ENCODE measurements at places on chromosomes 5 and 9. TPM values are rescaled to one million over a fixed set of nuclear protein-coding genes. Genes with fewer than 3 reads are reported as not detected.

- no peak for DNase-seq
These were observed 91.5 kb downstream of the WDR41 start for GRCh38 chr5:77400645-77401044.

- peak; percentile 40 for DNase-seq
These were observed 14.7 kb upstream of the LARP1 start for GRCh38 chr5:154740483-154740882.

- DNase-seq = no peak
These were observed 392.6 kb upstream of the FAM174A start for GRCh38 chr5:100142607-100143006.

DNA sequence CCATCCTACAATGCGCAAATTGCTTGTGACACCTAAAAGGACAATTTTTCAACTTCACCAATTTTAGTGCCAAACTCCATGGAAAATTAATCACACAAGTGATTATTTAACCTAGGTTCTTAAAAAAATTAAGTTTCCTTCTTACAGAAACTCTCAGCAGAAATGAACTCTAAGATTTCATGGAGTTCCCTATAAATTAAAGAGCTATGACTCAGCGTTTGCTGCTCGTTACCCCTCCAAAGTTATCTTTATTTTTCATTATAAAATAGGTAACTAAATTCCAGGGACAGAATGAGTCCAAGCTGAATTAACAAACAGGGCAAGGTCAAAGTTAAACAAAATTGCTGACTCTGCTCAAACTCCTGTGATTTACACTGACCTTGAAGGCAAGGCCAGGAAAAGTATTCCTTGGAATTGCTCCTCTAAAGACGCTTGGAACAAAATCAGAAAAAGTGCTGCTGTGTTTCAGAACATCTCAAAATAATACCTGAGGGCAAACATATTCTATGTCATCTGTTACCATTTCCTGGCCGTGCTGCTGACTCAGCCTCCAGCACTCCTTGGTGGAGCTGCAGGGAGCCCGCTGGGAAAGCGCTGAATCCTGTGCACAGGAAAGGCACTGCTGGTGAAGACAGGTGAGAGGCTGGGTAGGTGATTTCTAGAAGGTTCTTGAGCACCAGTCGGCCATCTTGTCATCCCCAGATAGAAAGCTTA is 2.5 kb upstream of the CMBL start:
- peak; percentile 48 for DNase-seq

DNA sequence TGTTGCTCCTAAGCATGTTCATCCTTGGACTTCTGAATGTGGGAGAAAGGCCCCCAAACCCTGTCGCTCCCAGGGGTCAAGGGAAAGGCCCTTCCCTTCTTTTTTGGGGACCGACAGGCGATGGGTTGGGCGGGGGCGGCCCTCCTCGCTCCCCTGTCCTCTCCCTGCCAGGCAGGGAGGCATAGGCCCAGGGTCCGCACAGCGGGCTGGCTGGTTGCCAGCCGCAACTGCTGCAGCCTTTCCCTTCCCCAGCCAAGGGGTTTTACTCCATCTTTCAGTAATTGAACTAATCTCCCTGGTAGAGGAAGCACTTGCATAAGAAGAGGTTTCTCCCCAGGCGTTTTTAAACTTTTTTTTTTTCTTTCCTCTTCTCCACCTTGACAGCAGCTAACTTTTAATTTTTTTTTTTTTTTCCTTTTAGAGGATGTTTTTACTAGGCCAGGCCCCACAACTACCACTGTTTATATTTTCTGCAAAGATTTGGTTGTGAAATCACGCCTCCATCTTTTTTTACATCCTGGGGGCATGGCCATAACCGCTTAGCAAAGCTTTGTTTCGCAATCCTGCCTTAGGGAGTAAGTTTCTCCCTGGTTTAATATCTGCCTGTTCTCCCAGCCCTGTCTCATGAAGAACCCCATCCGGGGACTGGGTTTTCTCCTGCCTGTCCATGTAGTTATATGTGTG is 216.9 kb upstream of the ZNF608 start:
- peak; percentile 42 for DNase-seq

DNA sequence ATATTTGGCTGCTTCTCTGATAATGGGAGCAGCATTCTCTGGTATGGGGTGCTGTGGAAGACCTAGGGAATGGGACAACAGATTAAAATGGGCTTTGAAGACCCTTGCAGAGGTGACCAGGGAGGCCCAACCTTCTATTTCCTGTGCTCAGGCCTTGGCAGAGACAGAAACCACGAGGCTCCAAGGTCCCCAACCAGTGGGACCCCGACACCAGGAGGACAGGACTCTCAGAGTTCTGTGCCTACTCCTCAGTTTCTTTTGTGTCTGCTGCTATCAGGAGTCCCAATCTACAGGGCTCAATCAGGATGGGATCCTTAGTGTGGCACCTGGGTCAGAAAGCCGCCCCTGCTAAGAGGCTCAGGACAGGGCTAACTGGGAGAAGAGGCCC is 29.3 kb downstream of the CSF2 start:
- no peak for DNase-seq

GRCh38 chr5:158485047-158485446 is 614.7 kb downstream of the EBF1 start:
- DNase-seq = no peak

- peak; percentile 49 for DNase-seq
These were observed 41.1 kb downstream of the NDUFS4 start for GRCh38 chr5:53601570-53601969.

DNA sequence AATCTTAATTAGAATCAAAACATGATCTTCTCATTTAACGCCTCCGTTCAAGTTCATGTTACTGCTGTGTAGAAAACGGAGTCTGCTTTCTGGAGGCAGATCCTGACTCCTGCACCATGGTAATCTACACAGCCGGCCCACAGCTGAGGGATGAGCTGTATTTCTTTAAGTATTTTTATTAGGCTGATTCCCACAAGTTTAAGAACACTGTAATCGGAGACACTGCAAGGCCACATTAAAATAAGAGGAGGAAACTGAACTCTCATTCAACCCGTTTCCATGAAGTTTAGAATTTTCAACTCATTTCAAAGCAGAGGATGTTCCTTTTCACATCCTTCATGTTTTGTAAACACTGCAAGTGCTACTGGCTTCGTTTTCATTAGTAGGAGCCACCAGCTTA is 372.2 kb downstream of the NFIB start:
- DNase-seq = no peak

- DNase-seq = no peak
These were observed 115.3 kb upstream of the ITGA1 start for GRCh38 chr5:52672459-52672858.

TARS1 gene
- 293 TPM for total RNA-seq

PCDHB7 gene
- 1.0 TPM for total RNA-seq

Measured in astrocyte (in vitro differentiated cells and primary cell).